Activated gamma-delta T cell treated with anti-CD3 and anti-CD28 coated beads, Interleukin-2, amount 50 U/mL, for 16 hours (primary cell): ENCODE measurements at places on chromosomes 2 and 18.

- no peak for DNase-seq
Observed at GRCh38 chr2:214881647-214882202, 72.2 kb upstream of the BARD1 start.

- no peak for DNase-seq
Observed at GRCh38 chr2:124888431-124888830, 863.3 kb downstream of the CNTNAP5 start.

GRCh38 chr2:53821810-53822209, 35.0 kb downstream of the ERLEC1 start:
- no peak for DNase-seq

- no peak for DNase-seq
Observed at GRCh38 chr2:72762276-72762675, 63.6 kb downstream of the EXOC6B start.

DNA sequence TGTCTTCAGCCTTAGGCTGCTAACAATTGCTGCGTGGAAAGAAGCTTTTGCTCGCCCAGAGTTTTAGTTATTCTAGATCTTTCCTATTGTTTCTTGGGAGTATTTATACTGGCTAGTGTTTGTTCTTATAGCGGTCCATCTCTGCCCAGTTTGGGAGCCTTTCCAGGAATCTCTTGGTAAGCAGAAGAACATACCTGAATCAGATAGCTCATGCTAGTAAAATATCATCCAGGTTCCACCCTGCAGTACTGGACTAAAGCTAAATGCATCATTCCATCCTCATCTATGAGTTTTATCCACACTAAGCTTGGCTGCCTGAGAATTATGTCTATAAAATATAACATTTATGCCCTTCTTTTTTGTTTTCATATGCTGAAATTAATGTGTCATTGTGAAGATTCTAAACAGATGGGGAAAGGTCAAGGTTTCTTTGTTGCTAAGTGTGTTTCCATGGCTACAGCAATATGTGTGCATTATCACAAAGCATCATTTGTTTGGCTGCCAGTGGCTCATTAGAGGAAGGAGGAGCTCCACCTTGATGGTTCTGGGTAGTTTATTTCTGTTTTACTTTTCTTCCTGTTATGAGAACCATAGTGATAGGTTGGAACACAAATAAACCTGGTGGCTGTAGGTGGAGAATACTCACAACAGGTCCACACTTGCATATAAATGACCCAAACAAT, 182.8 kb downstream of the PIK3C3 start:
- DNase-seq: no peak

GRCh38 chr2:198775737-198776136, 682.0 kb downstream of the SATB2 start:
- no peak for DNase-seq

GRCh38 chr18:55427951-55428350, 160.0 kb downstream of the TCF4 start:
- no peak for DNase-seq

DNA sequence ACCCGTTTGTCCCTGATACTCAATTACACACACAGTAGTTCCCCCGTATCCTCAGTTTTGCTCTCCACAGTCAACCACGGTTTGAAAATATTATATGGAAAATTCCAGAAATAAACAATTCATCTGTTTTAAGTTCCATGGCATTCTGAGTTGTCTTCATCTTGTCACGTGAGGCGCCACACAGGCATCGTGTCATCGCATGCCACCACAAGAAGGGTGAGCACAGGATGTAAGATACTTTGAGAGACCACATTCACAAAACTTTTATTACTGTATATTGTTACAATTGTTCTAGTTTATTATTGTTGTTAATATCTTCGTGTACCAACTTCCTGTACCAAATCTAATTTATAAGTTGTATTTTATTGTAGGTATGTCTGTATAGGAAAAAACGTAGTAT, 17.7 kb downstream of the ADNP2 start:
- DNase-seq: no peak

DNA sequence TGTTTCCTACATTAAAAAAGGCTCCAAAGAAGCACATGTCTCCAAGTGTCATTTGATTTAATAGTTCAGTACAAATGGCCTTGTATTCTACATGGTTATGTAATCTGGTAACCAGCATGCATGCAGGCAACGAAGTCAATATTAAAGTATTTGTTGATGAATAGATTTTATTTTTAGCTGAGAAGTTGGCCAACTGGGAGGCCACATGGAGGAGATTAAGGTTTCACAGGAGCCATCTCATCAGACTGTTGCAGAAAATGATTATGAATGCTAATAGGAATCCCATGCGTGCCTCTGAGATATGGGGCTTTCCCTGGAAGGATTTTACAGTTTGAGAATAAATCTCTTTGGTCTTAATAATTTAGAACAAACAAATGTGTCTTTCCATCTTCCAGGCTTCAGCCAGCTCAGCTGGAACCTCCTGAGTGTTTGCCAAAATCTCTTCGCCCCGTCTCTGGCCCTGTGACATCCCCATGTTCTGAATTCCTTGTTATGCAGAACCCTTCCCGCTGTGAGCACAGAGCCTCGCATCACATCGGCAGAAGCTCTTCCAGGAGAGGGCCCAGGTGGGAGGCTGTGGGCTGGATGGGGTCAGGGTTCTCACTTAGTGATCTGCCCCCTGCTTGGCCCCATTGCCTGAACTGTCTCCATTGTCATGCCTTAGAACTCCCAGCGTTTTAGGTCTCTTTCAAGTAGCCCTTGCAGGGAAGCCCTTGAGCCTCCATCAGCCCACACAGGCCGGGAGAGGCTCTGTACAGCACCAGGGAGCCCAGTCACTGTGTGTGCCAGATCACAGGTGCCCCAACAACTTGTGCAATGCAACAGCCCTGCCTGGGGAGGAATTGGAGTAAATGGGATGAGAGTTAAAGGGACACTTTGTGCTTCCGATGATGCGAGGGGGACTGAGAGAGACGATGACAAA, 190.5 kb upstream of the TWIST2 start:
- DNase-seq: no peak

DNA sequence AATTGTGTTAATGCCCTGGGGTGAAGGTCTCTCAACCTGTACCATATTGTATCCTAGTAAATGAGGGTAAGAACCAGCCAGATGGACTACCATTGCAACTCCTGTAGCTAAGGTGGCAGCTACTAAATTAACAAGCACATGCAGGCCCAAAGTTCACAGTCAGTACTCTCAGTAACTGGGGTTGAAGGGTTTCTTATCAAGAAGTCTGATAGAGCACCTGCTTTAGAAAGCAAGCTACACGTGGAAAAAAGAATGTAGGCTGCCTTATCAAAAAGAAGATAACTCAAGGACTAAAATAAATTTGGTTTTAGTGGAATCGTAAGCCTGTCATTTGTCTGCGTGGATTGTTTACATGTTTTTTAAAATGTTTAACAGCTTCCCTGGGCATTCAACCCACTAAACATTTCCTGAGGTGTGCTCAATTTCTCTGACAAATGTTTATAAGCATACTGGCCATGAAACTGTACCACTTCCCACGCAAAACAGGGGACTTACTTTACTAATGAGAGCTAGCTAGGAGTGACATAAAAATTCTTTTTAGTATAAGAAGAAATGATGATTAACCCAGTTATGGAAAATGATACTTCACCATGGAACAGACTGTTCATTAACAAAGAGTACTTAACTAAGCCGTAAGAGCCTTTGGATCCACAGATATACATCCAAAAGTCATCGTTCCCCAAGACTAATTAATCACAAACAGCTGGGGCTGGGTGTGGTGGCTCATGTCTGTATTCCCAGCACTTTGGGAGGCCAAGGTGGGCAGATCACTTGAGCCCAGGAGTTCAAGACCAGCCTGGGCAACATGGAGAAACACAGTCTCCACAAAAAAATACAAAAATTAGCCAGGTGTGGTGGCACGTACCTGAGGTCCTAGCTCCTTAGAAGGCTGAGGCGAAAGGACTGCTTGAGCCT, 36.5 kb downstream of the LPIN2 start:
- no peak for DNase-seq

GRCh38 chr2:113078350-113078839, 10.6 kb downstream of the IL1F10 start:
- no peak for DNase-seq

DNA sequence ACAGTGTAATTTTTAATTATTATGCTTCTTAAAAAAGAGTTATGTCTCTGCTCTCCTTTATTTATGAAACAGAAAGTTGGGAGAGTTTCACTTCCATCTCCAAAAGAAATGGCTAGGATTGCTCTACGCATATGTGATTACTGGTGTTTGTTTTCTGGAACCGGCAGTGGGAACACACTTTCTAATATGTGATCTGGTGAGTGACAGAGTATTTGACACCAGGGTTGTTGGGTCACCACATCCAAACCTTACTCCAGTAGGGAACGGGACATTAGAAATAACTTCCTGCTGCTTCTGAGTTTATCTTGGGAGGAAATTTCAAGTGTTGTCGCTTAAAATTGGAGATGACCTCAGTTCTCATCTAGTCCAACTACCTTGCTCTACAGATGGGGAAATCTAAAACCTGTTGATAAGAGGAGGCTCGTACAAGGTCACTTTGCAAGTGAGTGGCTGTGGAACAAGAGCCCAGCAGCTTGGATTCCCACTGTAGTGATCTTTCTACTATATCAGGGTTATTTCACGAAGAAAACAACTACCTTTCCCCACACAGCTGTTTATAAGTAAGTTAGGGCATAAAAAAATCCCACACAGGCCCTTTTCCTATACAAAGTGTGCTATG, 108.5 kb downstream of the TTC32 start:
- no peak for DNase-seq

DNA sequence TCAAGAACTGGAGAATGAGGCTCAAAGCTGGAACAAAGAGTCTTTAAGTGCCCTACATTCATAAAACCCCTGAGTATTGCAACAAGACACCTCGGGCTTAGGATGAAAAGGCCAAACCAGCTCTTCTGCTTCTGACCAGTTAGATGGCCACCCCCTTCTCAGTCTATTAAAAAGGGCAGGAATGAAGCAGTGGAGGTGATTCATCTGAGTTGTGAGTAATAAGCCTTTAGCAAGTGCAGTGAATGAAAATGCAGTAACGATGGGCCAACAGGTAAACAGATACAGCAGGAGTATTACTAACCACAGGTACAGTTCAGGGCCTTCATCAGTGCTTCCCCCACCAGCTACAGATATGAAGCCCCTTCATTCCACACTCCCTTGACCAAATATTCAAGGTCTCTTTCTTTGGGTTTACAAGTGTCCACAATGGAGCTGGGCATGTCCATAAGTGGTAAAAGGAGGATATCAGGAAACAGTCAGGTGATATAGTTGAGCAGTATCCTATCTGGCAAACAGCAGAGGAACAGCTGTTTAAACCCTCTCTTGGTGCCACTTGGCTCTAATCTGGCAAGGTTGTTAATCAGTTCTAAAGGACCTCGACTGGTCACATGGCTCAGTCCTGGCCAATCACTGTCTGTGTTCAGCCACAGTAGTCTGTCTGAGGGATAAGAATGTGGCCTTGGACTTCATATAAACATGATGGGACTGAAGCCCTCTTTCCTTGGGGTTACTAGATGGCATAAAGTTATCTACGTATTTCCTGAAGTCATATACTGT, 17.8 kb downstream of the SERPINB13 start:
- no peak for DNase-seq

- DNase-seq: no peak
Observed at GRCh38 chr2:38245114-38245641, 131.9 kb downstream of the ATL2 start.
